ENCODE measurements at places on chromosomes 12 and 14.
A peak's percentile ranks its signal among the peaks of the same experiment; 100 is the strongest.

- H3K27ac ChIP-seq: no peak overlapping the region
- no peaks in the 10 kb centered on the region for H3K36me3 ChIP-seq
- no peaks in the 10 kb centered on the region for H3K27me3 ChIP-seq
- DNase-seq: no peak
- no peaks in the 10 kb centered on the region for H3K4me1 ChIP-seq
Observed at GRCh38 chr12:15446807-15447206, 124.5 kb downstream of the PTPRO start.

GRCh38 chr12:1702713-1703112 lies 11.8 kb downstream of the ADIPOR2 start:
- peak overlapping the region; percentile 54 for H3K27ac ChIP-seq
- no peaks in the 10 kb centered on the region for H3K27me3 ChIP-seq
- no peak overlapping the region for H3K4me3 ChIP-seq
- no peak for DNase-seq
- no peaks in the 10 kb centered on the region for H3K36me3 ChIP-seq
- peaks cover 31% of the 10 kb centered on the region for H3K4me1 ChIP-seq

GRCh38 chr14:33754261-33754660 lies 196.6 kb downstream of the EGLN3 start:
- no peak overlapping the region for H3K4me3 ChIP-seq
- H3K36me3 ChIP-seq: no peaks in the 10 kb centered on the region
- peaks cover 63% of the 10 kb centered on the region for H3K27me3 ChIP-seq

GRCh38 chr12:99567072-99567471 lies 80.5 kb upstream of the GARIN6 start:
- H3K4me1 ChIP-seq: no peaks in the 10 kb centered on the region
- DNase-seq: no peak
- no peaks in the 10 kb centered on the region for H3K36me3 ChIP-seq
- H3K27me3 ChIP-seq: no peaks in the 10 kb centered on the region
- H3K4me3 ChIP-seq: no peak overlapping the region
